Effector CD8-positive, alpha-beta T cell (primary cell): ENCODE measurements at places on chromosomes 12 and 14.

DNA sequence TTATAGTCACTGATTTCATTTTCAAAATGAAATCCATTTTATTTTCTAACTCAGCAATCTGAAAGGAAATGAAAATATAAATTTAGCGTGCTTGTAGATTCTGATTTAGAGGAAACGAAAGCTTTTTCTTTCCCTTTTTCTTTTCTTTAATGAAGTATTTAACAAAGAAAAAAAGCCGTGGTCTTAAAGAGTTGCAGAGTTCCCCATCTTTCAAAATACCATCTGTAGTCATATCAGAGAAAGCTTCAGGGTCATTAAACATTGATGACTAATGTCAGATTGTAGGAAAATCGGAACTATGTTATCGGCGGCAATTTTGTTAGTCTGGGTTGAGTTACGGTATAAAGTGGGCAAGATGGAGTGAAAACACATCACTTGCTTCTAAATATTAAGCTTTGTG is 32.3 kb downstream of the DRAM1 start:
- DNase-seq: no peak

DNA sequence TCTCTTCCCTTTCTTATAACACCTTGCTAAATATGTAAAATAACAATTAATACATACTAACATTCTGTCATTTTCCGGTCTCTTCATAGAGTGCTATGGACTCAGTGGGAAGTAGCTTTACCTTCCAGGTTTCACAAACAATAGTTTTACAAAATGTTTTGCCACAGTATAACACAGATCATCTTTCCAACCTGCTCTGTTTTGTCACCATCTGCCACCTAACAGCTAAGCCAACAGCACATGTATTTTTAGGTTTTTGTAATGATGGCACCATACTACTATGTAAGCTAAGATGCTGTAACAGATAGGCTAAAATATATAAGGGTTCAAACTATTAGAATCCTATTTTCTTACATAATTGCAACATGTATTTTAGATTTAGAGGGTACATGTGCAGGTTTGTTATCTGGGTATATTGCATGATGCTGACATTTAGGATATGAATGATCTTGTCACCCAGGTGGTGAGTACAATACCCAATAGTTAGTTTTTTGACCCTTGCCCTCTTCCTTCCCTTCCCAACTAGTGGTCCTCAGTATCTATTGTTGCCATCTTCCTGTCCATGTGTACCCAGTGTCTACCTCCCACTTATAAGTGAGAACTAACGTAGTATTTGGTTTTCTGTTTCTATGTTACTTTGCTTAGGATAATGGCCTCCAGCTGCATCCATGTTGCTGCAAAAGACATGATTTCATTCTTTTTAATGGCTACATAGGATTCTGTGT is 8.7 kb downstream of the RHOJ start:
- no peak for DNase-seq

DNA sequence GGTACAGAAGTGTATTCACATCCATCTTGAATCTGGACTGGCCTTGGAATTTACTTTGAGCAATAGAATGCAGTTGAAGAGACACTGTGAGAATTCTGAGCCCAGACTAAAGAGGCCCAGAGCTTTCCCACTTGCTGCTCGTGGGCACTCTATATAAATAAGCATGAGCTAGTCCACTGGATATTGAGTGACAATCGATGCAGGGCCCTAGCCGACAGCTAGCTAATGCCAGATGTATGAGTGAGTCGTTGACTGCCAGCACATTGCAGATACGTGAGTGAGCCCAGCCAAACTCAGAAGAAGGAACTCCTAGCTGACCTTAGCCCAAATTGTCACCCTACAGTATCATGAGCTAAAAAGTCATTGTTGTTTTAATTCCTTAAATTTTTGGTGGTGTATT is 24.9 kb downstream of the NAV3 start:
- no peak for DNase-seq

- DNase-seq: no peak
These were observed 4.4 kb upstream of the NPAS3 start for GRCh38 chr14:32934073-32934880.

DNA sequence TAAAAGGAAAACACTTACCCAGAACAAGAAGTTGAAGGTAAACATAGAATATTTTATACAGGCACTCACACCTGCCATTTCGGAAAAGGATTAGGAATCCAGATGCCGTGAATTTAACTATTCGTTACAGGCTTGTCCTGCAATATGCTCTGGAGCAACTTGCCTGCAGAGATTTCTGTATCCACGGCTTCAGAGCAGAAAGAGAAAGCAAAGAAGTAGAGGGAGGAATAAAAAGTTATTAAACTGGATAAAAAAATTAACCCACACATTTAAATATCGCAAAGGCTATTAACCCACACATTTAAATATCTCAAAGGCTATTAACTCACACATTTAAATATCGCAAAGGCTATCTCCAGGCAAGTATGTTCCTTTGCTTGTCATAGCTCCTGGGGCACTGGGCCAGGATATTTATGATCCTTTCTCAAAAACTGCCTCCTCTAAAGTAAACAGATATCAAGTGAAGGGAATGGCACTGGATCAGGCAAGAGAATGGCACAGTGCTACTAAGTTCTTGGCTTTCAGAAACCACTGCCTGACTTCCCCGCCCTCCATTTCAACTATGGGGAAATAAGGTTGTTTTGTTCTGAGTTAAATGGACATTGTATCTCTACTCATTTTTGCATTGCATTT is at the start of gene TSPAN8:
Gene TSPAN8 (minus strand): TSS at position 399 of the 633 bp plus-strand sequence. CDS start 321 bp downstream, at position 78.
- DNase-seq: no peak

- DNase-seq: no peak
These were observed 92.8 kb downstream of the LRFN5 start for GRCh38 chr14:41699486-41699885.

- no peak for DNase-seq
These were observed 83.7 kb downstream of the PTGER2 start for GRCh38 chr14:52397844-52398243.

GRCh38 chr12:16955083-16955657 is 349.2 kb upstream of the LMO3 start:
- no peak for DNase-seq

DNA sequence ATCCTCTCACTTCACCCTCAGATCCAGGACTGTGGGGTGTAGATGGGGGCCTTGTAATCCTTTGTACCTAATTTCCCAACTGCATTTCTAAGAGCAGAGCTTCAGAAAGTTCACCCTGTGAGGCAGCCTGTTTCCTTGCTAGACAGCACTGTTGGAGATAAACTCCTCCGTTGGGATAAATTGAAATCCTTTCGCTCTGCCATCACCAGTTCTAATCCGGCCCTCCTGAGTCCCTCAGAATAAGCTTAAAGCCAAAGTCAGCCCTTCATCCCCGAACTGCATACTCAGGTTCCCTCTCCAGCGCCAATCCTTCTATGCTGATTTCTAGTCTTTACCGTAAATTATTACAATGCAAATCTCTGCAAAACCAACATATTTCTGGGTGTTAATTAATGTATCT is 114.7 kb downstream of the PRMT8 start:
- no peak for DNase-seq

- DNase-seq: no peak
These were observed 1.8 kb upstream of the NUDT4 start for GRCh38 chr12:93375906-93376305.

DNA sequence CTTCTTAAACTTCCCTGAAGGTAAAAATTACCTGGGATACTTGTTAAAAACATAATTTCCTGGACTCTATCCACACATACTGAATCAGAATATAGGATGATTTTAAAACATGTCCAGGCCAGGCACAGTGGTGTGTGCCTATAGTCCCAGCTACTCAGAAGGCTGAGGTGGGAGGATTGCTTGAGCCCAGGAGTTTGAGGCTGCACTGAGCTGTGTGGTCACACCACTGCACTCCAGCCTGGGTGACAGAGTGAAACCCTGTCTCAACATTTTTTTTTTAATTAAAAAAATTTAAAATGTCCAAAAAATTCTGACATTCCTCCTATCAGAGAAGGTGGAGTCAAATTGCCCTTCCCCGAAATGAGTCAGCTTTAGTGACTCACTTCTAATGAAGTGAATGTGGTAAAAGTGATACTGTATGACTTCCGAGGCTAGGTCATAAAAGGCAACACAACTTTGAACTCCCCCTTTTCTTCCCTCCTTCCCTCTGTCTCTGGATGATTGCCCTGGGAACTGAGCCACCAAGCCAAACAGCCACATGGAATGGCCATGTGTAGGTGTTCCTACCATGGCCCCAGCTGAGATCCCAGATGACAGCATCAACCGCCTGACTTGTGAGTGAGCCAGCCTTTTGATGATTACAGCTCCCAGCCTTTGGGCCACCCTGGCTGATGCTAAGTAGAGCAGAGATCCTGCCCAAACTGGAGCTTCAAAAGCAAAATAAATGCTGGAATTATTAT is 36.3 kb downstream of the LIMA1 start:
- no peak for DNase-seq

DNA sequence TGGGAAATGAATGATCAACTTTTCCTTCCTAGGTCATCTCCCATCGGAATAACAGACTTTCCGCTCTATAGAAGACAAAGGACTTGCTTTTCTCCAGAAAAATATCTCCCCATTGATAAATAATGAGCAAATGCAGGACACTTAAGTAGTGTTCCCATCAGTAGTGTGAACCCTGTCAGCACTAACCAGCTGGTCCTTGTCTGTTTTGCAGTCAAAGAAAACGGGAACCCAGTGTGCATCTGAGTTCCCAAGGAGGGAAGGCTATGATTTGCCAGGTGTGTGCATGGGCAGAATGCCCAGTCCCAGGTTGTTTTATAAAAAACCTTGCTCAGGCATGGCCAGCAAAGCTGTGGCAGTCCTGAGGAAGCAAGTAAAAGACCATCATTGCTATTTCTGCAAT is 256.5 kb upstream of the HMGA2 start:
- DNase-seq: no peak

GRCh38 chr14:105006831-105007592 is 13.9 kb downstream of the CDCA4 start:
- DNase-seq: no peak

- no peak for DNase-seq
These were observed 102.9 kb upstream of the RFLNA start for GRCh38 chr12:124191966-124192365.

- no peak for DNase-seq
These were observed 242.2 kb downstream of the SPTSSA start for GRCh38 chr14:34219661-34220377.

- no peak for DNase-seq
These were observed 36.7 kb downstream of the SLC8A3 start for GRCh38 chr14:70152081-70152480.

DNA sequence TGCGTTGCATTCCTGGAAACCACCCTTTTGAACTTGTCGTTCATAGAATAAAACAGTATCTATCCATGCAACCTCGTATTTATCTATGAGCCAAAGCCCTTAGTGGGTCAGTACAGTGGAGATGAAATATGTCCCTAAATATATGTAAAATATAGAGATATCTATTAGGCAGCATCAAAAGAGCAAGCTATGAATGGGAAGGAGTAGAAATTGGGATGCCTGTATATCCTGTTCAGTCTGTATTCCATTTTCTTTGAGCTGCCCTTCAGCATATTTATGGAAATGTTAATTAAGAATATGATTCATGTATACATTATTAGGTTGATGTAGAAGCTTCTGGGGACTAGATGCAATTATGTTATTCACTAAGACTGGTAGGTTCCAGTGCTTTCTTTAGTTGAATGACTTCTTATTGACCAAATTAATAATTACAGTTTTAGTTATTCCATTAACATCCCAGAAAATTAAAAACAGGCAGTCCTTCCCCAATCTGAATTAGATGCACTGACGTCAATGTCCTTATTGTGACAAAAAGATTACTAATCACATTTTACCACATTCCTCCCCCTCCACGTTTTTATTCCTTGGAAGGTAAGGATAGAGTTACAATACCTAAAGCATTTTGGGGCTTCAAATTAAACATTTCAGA is 11.9 kb upstream of the FRMD6 start:
- no peak for DNase-seq

DNA sequence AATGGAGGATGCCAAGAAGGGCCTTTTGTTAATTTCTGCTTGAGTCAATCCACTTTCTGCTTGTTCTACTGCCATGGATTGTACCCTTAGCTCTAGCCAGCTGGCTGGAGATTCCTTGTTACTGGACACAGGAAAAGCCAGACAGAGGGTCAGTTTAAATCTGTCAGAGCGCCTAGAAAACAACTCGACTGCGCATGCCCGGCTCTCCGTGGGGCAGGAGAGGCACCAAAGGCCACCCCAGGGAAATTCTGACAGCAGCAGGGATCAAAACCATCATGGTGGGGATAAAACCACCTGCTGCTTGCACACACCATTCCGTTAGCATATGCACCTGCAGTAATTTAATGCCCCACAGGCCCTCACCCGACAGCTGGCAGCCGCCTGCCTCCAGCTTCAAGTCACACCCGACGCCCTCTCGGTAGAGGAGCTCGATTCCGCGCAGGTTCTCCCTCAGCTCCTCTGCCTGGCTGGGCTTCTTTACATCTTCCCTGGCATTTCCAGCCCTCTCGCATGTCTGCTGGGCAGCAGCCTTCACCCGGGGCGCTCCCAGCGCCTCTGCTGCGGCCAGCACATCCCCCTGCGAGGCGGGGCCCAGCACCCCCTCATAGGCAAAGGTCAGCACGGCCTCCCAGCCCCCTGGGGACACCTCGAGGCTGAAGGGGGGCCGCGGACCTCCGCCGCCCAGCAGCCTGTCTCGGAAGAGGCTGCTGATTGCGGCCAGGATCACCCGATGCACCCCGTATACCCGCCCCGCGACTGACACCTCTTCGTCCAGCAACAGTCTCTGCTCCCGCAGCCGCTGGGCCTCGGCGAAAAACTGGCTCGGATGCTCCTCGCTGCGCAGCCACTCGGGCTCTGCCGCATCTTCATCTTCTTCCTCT is 1.0 kb downstream of the KLHL33 start:
- no peak for DNase-seq

GRCh38 chr14:105865266-105865903 is 339.0 kb downstream of the TMEM121 start:
- no peak for DNase-seq

DNA sequence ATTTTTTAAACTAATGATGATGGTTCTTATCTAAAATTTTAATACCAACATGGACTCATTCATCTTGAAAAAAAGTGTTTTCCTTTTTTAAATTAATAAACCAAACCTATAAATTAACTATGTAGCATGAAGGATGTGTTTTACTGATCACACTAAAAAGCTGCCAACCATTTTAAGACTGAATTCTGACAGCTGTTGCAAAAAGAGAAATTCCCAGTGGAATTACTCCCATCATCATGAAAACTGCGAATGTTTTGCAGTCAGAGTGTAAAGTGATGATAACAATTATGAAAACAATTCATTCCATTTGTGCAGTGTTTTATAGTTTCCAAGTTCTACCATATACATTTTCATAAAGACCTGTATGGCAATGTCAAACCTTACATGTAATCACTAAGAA is 232.8 kb downstream of the SLC2A13 start:
- no peak for DNase-seq

DNA sequence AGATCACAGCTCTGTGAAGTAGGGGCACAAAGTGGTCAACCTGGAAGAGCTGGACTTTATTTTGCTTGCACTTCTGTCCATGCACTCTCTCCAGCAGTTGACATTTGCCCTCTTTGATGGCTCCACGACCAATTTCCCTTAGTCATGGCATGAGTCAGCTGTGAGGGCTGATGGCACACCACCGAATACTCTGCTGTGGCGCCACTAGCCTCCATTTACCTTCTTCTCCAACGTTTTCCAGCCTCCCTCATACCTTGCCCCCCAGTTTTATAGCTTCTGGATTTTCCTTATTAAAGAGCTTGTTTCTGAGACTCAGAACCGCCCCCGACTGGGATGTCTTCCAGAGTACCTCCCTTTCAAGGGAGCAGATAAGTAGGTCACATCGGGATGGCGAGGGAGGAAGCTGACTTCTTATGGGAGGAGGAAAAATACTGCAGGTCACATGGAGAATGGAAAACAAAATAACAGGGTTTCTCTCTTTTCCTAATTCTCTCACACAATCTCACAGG is 17.6 kb downstream of the NINJ2 start:
- DNase-seq: no peak
